ENCODE measurements at places on chromosomes 4 and X.

DNA sequence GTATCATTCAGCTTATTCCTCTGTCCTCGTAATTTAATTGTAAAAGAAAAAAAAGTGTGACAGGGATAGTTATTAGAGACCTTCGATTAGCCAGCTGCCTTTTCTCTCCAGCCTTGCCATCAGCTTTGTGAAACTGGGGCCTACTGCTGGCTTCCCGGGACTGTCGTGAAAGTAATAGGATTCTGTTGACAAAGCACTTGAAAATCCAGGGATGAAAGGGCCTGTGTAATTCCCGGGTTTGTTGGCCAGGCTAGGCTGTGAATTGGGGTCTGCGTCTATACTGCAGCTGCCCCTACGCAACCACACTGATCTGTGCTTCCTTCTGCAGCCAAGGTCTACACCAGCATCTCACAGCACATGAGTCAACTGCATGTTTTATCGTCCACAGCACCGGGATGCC, 120.4 kb upstream of the SCML1 start:
- H3K27ac ChIP-seq: no peak overlapping the region
- DNase-seq: no peak
- no peaks in the 10 kb centered on the region for H3K27me3 ChIP-seq
- no peak overlapping the region for H3K4me3 ChIP-seq

DNA sequence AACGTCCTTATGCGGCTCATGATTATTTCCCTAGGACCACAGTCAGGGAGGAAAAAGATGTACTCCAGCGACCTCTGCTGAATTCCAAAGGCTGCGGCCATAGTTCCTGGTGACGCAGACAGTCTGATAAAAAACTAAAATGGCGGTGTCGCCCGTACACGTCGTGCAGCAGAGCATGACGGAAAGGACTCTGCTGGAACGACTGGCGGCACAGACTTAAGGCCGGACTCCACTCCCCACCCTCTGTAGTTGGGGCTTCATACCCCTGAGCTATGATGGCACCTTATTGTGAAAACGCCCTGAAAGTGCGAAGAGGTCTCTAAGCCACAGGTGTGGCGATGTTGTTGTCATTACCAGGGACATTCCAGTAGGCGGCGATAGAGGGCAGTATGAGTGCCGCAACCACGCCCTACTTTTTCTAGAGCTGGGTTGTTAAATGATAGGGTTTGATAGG, 90.0 kb upstream of the EDA2R start:
- H3K27me3 ChIP-seq: no peaks in the 10 kb centered on the region
- H3K27ac ChIP-seq: no peak overlapping the region
- H3K36me3 ChIP-seq: no peaks in the 10 kb centered on the region
- H3K4me3 ChIP-seq: peak overlapping the region; percentile 33
- H3K4me1 ChIP-seq: no peaks in the 10 kb centered on the region

- H3K4me1 ChIP-seq: no peaks in the 10 kb centered on the region
- no peak for DNase-seq
- H3K4me3 ChIP-seq: no peak overlapping the region
- H3K27me3 ChIP-seq: no peaks in the 10 kb centered on the region
- no peaks in the 10 kb centered on the region for H3K36me3 ChIP-seq
These were observed 52.9 kb upstream of the TRPC5OS start for GRCh38 chrX:111823128-111823527.

DNA sequence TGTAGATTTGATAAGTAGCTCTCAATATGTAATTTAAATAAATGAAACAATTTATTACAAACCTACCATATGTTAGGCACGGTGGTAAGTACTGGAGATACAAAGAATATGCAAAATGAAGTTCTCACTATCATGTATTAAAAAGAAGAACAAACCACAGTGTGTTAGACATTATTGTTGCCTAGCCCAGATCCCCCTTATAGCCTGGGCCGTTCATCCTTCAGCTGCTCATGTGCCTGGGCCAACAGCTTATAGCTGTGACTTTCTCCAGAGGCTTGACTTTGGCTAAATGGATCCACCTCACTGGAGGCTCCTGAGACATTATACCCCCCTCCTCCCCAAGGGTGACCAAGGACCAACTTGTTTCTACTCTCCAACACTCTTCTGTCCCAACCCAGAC, 29.8 kb upstream of the CCNG2 start:
- H3K27me3 ChIP-seq: no peaks in the 10 kb centered on the region
- DNase-seq: no peak
- H3K27ac ChIP-seq: peak overlapping the region; percentile 90
- H3K36me3 ChIP-seq: no peaks in the 10 kb centered on the region

DNA sequence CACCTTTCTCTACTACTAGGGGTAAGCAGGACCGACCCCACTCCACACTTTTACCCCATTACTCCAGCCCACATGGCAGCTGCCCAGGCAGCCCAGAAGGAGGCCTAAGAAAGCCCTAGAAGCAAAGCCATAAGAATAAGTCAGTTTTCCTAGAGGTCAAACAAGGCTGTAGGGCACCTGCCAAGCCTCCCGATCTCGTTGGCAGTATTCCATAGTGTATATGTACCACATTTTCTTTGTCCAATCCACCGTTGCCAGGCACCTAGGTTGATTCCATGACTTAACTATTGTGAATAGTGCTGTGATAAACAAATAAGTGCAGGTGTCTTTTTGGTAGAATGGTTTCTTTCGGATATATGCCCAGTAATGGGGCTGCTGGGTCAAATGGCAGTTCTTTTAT, 54.2 kb downstream of the RHOXF2B start:
- H3K4me3 ChIP-seq: no peak overlapping the region
- no peaks in the 10 kb centered on the region for H3K27me3 ChIP-seq
- no peaks in the 10 kb centered on the region for H3K4me1 ChIP-seq
- H3K27ac ChIP-seq: no peak overlapping the region

DNA sequence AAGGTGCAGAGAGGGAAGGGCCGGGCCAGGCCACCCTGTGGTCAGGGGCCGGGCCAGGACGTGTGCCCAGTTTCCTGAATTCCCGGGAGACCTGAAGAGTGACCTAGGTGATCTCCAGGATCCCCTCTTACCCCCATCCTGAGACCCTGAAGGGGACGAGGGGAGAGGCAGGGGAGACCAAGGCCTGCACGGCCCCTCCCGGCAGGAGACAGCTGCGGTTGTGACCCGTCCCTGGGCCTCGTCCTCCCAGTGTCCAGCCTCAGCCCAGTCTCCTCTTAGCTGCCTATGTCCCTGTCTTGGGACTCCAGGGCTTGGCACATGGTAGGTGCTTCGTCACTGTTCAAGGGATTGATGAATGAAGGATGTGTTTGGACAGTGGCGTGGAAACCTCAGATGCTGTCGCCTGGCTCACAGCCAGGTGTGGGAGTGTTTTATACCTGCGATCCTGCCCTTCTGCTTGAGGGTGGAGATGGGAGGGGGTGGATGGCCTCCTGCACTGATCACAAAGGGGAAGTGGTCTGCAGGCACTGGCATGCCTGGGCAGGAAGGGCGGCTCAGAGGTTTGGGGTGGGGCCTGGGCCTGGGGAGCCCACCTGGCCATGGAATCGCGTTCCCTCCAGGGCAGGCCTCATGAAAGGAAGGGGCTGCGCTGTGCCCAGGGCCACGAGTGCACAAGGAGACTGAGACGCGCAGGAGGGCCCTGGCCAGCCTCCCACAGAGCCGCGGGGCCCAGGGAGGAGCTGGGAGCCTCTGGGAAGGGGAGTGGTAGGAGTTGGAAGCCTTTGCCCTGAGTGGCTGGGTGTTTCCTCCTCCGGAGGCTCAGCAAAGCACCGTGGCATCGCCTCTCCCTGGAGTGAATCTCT, 6.9 kb downstream of the SH3TC1 start:
- no peaks in the 10 kb centered on the region for H3K36me3 ChIP-seq
- H3K4me1 ChIP-seq: peaks cover 56% of the 10 kb centered on the region
- H3K27me3 ChIP-seq: no peaks in the 10 kb centered on the region
- DNase-seq: peak; percentile 67
- no peak overlapping the region for H3K4me3 ChIP-seq

DNA sequence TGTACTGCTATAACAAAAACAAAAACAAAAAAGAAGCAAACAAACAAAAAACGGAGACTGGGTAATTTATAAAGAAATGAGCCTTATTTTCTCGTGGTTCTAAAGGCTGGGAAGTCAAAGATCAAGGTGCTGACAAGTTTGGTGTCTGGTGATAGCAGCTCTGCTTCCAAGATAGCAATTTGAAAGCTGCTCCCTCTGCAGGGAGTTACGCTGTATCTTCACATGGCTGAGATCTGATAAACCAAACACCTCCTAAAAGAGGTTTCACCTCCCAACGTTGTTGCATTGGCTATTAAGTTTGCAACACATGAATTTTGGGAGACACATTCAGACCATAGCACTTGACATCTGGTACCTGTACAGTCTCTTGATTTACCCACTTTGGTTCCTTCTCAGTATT, 854.2 kb downstream of the CENPC start:
- no peak overlapping the region for H3K27ac ChIP-seq
- H3K36me3 ChIP-seq: no peaks in the 10 kb centered on the region
- H3K4me3 ChIP-seq: no peak overlapping the region
- H3K27me3 ChIP-seq: no peaks in the 10 kb centered on the region

DNA sequence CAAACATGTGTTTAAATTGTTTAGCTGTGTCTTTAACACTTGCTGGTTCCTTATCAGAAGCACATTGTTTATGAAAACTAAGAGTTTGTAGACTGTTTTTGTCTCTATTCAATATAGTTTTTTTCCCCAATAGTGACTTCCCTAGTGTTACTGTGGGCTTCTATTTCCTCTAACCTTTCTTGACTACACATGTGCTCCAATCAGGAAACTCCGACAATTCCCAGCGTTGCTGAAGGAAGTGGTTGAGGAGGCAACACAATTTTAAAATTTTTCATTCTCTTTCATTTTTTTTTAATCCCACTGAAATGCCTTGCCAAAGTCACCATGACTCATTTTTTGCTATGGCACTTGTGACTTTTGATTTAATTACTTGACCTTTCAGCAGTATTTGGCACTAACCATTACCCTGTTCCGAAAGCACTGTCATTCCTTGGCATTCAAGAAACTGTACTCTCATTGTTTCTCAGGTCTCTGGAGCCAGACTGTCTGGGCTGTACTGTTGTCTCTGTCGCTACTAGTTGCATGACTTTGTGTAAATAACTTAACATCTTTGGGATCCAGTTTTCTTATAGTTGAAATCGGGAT, 67.6 kb upstream of the FREM3 start:
- H3K36me3 ChIP-seq: no peaks in the 10 kb centered on the region
- DNase-seq: no peak
- H3K4me1 ChIP-seq: no peaks in the 10 kb centered on the region

- no peak overlapping the region for H3K27ac ChIP-seq
- H3K36me3 ChIP-seq: no peaks in the 10 kb centered on the region
- DNase-seq: no peak
- no peak overlapping the region for H3K4me3 ChIP-seq
- peaks cover 4% of the 10 kb centered on the region for H3K4me1 ChIP-seq
These were observed 298.3 kb downstream of the EVC2 start for GRCh38 chr4:5409972-5410618.

- H3K4me3 ChIP-seq: no peak overlapping the region
- H3K36me3 ChIP-seq: no peaks in the 10 kb centered on the region
- no peaks in the 10 kb centered on the region for H3K27me3 ChIP-seq
- H3K4me1 ChIP-seq: no peaks in the 10 kb centered on the region
- no peak for DNase-seq
- H3K27ac ChIP-seq: no peak overlapping the region
These were observed 300.2 kb downstream of the GPM6A start for GRCh38 chr4:175511861-175512260.

GRCh38 chr4:153790500-153790865, 1.6 kb upstream of the SFRP2 start:
- H3K27me3 ChIP-seq: no peaks in the 10 kb centered on the region
- peak; percentile 36 for DNase-seq
- no peaks in the 10 kb centered on the region for H3K36me3 ChIP-seq
- no peak overlapping the region for H3K27ac ChIP-seq
- H3K4me3 ChIP-seq: peak overlapping the region; percentile 45
- peaks cover 50% of the 10 kb centered on the region for H3K4me1 ChIP-seq

- no peaks in the 10 kb centered on the region for H3K27me3 ChIP-seq
- DNase-seq: no peak
- no peak overlapping the region for H3K27ac ChIP-seq
- H3K4me3 ChIP-seq: no peak overlapping the region
These were observed 14.2 kb upstream of the IL9R start for GRCh38 chrX:155983326-155983725.

DNA sequence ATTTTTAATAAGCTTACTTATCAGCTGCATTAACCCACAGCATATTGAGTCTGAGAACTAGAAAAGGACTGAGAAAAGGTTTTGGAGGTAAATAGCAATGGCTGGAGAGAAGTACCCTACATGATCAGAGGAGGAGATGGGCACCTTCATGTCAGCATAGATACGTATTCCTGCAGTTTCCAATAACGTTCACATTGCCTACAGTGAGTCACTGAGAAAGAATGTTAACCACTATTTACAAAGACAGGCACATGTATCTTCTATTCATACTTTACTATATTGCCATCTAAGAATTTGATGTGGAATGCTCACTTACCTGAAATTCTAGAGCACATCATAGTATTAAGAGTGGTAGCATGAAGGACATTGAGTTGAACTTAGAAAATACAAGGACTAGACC, 92.5 kb downstream of the TLL1 start:
- no peak overlapping the region for H3K4me3 ChIP-seq
- H3K36me3 ChIP-seq: no peaks in the 10 kb centered on the region
- DNase-seq: no peak
- H3K27me3 ChIP-seq: no peaks in the 10 kb centered on the region
- no peak overlapping the region for H3K27ac ChIP-seq

- no peak overlapping the region for H3K27ac ChIP-seq
- no peaks in the 10 kb centered on the region for H3K27me3 ChIP-seq
- no peaks in the 10 kb centered on the region for H3K36me3 ChIP-seq
- peaks cover 34% of the 10 kb centered on the region for H3K4me1 ChIP-seq
- no peak overlapping the region for H3K4me3 ChIP-seq
These were observed 56.6 kb upstream of the BCOR start for GRCh38 chrX:40154250-40154852.

- no peak overlapping the region for H3K4me3 ChIP-seq
- no peaks in the 10 kb centered on the region for H3K36me3 ChIP-seq
- H3K27ac ChIP-seq: no peak overlapping the region
- no peaks in the 10 kb centered on the region for H3K4me1 ChIP-seq
These were observed 149.2 kb upstream of the RAI2 start for GRCh38 chrX:18010253-18010652.

DNA sequence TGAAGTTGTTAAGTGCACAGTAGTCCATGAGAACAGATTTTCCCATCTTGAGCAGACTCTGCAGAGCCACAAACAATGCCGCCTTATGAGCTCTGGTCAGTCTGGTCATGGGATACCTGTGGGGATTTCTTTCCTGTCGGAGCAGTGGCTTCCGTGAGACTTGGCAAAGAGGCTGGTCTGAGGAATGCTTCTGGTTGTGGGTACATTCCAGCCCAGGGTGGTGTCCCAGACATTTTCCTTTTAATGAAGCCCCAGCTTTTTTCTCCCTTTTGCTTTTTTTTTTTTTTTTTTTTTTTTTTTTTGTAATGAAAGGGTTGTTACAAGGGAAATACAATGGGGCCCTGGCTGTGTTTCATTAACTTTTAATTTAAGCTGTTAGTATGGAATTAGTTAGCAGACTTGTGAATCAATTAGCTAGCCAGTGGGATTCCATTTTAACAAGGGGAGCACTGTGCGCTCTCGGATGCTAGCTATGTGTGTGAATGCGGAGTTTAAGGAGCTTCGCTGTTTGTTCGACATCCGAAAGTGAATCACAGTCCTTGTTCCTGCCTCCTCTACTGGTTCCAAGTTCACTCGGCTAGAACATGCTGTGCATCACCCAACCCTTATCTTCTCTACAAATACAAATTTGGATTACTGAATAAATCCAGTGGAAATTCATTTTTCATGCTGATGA, 225.1 kb downstream of the CBR4 start:
- H3K27ac ChIP-seq: no peak overlapping the region
- DNase-seq: no peak
- no peaks in the 10 kb centered on the region for H3K36me3 ChIP-seq
- no peaks in the 10 kb centered on the region for H3K27me3 ChIP-seq
